CD4-positive, alpha-beta memory T cell (primary cell): ENCODE measurements at places on chromosomes 16 and 17. TPM values are rescaled to one million over a fixed set of nuclear protein-coding genes. Genes with fewer than 3 reads are reported as not detected.

DNA sequence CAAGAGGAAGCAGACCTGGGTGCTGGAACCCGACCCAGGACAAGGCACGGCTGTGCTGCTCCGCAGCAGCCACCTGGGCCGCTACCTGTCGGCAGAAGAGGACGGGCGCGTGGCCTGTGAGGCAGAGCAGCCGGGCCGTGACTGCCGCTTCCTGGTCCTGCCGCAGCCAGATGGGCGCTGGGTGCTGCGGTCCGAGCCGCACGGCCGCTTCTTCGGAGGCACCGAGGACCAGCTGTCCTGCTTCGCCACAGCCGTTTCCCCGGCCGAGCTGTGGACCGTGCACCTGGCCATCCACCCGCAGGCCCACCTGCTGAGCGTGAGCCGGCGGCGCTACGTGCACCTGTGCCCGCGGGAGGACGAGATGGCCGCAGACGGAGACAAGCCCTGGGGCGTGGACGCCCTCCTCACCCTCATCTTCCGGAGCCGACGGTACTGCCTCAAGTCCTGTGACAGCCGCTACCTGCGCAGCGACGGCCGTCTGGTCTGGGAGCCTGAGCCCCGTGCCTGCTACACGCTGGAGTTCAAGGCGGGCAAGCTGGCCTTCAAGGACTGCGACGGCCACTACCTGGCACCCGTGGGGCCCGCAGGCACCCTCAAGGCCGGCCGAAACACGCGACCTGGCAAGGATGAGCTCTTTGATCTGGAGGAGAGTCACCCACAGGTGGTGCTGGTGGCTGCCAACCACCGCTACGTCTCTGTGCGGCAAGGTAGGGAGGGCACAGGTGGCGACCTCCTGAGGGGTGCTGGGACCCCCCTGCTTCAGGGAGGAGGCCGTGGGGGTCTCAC is 667 bp downstream of the FSCN2 start:
- DNase-seq, result no peak
- H3K27me3 ChIP-seq, result no peaks in the 10 kb centered on the region
- H3K4me1 ChIP-seq, result no peaks in the 10 kb centered on the region
- H3K36me3 ChIP-seq, result no peaks in the 10 kb centered on the region
- no peak overlapping the region for H3K4me3 ChIP-seq
- no peak overlapping the region for H3K27ac ChIP-seq

DNA sequence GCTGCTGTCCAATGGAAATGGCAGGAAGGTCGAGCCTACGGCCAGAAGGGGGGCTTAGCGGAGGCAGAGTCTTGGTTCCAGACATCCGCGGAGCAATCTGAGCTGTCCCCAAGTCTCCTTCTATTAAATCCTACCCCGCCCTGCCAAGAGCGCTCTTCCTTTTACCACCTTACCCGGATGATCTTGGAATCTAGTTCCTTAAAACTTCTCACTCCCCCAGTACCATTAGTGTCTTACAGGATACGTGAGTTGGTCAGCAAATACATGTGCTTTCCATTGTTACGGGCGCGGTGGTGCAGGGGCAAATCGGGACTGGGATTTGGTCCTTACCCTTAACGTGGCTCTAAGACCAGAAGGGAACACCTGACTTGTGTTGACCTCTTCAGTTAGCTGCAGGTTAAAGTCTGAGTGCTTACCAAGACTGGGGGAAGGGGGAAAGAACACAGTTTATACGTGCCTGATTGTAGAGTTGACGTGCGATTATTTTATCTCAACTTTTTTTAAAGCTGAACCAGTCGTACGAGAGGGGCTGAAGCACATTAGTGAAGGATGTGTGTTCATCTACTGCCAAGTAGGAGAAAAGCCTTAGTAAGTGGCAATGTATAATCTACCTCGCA is 495 bp downstream of the TXNDC17 start:
- no peaks in the 10 kb centered on the region for H3K27me3 ChIP-seq
- peak; percentile 18 for DNase-seq
- H3K27ac ChIP-seq, result peak overlapping the region; percentile 81
- H3K4me3 ChIP-seq, result peak overlapping the region; percentile 94
- peaks cover 12% of the 10 kb centered on the region for H3K36me3 ChIP-seq
- H3K4me1 ChIP-seq, result peaks cover 40% of the 10 kb centered on the region

The RCVRN gene
- total RNA-seq, result not detected

DNA sequence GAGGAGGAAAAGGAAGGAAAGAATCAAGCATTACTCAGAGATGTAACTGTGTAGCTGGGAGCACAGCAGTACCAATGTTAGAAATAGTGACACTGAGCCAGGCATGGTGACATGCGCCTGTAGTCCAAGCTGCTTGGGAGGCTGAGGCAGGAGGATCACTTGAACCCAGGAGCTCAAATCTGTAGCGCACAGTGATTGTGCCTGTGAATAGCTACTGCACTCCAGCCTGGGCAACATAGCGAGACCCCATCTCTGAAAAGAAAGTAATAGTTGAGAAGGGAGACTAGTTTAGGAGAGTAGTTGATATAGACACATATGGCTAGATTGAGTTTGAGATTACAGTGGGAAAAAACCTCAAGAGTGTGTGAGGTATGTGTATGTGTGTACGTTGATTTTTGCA is 17.8 kb downstream of the MAP3K3 start:
- no peak overlapping the region for H3K4me3 ChIP-seq
- peaks cover 12% of the 10 kb centered on the region for H3K4me1 ChIP-seq
- H3K36me3 ChIP-seq, result peaks cover 23% of the 10 kb centered on the region
- DNase-seq, result no peak

DNA sequence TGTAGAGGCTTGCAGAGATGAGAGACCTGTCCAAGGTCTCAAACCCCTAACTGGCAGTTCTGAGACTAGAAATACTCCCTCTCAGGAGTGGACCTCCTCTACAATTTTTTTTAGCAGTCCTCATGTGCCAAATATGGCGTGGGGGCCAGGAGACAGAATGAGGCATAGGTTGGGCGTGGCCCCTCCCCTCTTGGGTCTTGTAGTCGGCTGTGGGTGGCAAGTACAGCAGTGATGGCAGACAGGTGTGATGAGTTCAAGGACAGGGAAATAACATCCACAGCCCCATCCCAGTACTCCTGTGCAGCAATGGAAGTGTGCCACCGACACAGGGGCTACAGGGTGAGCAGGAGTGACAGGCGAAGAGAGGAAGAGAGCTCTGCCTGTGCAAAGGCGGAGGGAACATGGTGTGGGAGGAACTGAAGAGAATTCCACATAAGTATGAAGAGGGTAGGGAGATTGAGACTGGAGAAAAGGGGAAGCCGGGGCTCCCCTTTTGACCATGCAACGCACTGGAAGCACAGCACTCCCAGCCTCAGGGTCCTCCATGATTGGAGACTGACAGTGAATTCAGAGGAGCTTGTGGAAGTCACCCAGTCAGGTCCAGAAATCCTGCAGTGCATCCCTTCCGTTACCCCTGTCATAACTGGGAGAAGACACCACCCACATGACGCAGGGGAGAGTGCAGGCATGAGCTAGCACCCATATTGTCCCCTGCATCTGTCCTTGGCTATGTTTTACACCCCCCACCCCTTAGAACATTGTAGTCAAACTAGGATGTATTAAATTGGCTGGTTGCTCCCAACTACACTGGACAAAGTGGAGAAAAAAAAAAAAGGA is 14.8 kb upstream of the CETP start:
- no peaks in the 10 kb centered on the region for H3K4me1 ChIP-seq
- no peak overlapping the region for H3K27ac ChIP-seq
- no peak overlapping the region for H3K4me3 ChIP-seq
- DNase-seq, result no peak
- peaks cover 33% of the 10 kb centered on the region for H3K36me3 ChIP-seq

DNA sequence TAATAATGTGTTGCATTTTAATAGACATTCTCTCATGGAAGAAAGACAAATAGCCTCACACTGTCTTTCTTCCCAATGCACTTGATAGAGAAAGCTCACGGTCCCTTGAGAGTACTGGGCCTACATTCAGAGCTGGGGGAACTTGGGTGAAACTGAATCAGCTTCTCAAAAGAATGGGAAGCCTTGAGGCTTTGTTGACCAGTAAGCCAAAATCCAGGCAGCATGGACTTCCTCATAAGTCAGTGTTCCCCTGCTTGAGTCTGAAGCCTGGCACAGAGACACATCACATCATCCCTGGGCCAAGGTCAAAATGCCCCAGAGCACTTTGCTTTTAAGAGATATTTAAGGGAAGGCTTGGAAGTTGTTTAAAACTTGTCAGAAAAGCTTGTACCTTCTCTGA is 302.2 kb upstream of the SALL1 start:
- no peak overlapping the region for H3K27ac ChIP-seq
- no peaks in the 10 kb centered on the region for H3K4me1 ChIP-seq
- no peak overlapping the region for H3K4me3 ChIP-seq
- DNase-seq, result no peak
- no peaks in the 10 kb centered on the region for H3K27me3 ChIP-seq

The CLEC10A gene
- 1.4 TPM for total RNA-seq

DNA sequence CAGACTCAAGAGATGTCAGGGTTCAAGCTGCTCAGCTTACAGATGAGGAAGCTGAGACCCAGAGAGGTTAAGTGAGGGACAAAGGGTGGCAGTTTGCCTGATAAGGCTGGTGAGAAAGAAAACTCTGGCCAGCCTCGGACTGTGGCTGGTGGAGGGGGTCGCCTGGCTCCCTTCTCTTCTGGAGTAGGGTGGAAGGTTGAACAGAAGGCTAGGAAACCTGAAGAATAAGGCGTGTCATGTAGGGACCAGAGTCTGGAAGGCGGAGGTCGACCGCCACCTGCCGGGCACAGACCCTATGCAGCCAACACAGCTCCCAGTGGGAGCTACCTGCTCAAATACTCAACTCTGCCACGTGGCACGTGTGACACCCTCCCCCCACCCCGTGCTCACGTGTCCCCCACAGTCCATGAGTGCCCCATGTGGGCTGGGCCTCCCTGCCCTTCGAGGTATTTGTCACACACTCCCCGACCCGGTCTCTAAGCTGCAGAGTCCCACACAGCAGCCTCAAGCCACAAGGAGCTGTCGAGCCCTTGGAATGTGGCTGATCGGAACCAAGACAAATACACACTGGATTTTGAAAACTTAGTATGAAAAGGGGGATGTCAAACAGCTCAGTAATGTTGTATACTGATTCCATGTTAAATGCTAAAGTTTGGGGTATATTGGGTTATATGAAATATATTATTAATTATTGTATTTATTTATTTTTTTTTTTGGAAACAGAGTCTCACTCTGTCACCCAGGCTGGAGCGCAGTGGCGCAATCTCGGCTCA is 11.8 kb downstream of the HID1 start:
- no peaks in the 10 kb centered on the region for H3K27me3 ChIP-seq
- H3K4me3 ChIP-seq, result no peak overlapping the region
- H3K4me1 ChIP-seq, result peaks cover 6% of the 10 kb centered on the region
- peak; percentile 33 for DNase-seq
- no peak overlapping the region for H3K27ac ChIP-seq
